Activated CD4-positive, alpha-beta T cell treated with anti-CD3 and anti-CD28 coated beads, Interleukin-10, Interleukin-2, amounts not matched to agents 100 ng/mL and 50 ng/mL, durations not matched to agents 16 hours and 8 hours (primary cell): ENCODE measurements at places on chromosomes 7 and 10.

DNA sequence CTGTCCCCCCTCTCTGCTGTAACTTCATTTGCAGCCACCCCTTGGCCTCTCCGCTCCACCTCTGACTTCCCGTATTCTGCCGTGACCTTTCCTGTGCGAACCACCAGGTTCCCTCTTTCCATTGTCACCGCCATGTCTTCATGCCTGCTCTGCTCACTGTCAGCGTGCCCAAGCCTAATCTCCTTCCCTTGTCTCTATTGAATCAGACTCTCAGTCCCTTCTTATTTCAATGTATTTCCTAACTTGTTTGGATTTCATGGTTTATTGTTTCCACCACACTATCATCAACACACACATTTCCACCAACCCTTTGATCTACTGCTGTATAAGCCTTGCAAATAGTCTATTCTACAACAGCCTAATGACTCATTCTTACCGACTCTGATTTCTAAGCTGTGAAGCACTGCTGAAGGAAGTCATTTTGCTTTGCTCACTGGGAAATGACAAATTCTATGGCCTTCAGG is 30.0 kb upstream of the INHBA start:
- DNase-seq, result no peak

DNA sequence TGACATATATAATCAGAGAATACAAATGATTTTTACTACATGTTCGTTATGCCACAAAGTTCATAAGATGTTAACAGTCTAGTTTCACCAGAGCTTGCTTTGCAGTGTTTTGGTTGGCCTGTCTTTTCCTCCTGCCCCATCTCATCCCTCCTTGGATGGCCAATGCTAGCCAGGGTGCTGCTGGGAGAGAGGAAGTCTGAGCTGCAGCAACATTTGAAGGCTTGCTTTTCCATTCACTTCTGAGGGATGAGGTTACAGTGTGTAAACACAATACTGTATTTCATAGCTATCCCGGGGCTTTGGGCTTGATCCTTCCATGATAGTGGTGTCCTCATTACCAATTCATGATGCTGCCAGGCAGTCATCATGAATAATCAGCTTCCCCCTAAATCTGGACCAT is 170.5 kb downstream of the RAB11FIP2 start:
- no peak for DNase-seq

DNA sequence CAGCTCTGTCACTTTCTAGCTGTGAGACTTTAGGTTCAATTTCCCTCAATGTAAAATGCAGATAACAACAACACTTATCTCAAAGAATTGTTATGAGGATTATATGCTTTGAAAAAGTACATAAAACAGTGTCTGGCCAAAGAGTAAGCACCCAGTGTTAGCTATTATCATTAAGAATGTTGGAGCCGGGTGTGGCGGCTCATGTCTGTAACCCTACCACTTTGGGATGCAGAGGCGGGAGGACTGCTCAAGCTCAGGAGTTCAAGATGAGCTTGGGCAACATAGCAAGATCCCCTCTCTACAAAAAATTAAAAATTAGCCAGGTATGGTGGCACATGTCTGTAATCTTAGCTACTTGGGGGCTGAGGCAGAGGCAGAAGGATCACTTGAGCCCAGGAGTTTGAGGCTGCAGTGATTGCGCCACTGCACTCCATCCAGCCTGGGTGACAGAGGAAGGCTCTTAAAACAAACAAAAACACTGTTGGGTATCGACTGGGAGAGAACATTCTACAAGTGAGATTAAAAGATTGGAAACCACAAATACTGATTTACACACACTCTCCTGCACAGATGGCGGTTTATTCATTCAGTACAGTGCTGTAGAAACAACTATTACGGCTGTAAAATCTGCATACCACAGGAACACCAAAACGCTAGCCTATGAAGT is 107.3 kb downstream of the PROSER2 start:
- DNase-seq, result no peak

- no peak for DNase-seq
Measured at GRCh38 chr7:46133072-46133471, 212.0 kb upstream of the IGFBP3 start.

GRCh38 chr7:9945857-9946256 is 1027.8 kb upstream of the PHF14 start:
- no peak for DNase-seq

- DNase-seq, result no peak
Measured at GRCh38 chr10:15361131-15361530, 10.0 kb downstream of the FAM171A1 start.

- no peak for DNase-seq
Measured at GRCh38 chr7:24341691-24342413, 57.9 kb downstream of the NPY start.

DNA sequence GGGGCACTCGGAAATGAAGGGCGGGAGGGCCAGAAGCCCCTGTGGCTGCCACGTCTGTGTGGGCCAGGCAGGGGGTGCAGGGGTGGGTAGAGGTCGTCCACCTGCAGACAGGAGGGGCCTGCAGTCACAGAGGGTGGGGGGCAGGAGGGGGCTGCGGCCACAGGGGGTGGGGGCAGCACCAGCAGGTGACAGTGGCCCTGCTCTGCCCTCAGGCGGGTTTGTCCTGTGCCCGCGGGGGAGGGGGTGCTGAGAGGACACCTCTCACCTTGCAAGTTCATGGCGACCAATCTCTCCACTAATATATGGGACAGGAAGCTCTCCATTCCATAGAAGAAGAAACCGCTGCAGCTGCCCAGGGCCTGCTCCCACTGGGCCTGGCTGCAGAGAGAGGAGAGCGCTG is 26.6 kb upstream of the NKX6-2 start:
- no peak for DNase-seq

DNA sequence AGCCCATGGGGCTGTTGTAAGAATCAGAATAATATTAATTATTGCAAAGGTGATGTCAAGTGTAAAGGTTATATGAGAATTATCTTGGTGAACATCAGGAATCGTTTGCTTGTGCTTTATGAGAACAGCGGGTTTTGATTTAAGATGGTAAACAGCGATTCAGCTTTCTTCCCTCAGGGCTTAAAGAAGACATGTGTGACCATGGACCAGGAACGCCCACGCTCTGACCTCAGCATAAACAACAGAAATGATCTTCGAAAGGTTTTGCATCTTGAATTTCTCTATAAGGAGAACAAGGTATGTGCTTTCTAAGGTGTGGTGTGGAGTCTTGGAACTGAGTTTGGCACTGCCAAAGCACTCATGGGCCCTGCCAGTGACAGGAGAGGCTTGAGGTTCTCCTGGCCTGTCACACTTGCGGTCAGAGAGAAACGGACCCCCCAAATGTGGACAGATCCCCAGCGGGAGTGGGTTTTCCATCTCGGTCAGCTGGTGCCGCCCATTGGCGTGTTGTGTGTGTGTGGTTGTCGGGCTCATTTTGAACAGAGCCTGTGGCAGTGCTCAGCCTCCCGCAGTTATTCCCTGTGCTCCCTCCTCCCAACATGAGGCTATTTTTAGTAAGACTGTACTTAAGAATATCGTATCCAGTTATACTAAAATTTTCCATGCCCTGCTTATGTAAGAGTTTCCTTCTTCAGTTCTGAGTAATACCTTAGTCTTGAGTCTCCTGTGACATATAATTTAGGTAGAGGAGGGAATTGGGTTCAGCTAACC is 7.2 kb downstream of the MINDY4 start:
- DNase-seq, result no peak
